ENCODE measurements at places on chromosomes 7 and 10. TPM values are rescaled to one million over a fixed set of nuclear protein-coding genes. Genes with fewer than 3 reads are reported as not detected.
A peak's percentile ranks its signal among the peaks of the same experiment; 100 is the strongest.

CALHM3 gene
- not detected for total RNA-seq

GRM8 gene
- total RNA-seq = 0.69 TPM

CFAP46 gene
- total RNA-seq = 0.99 TPM

HMX3 gene
- total RNA-seq = not detected

HSPA14 gene
- 8.2 TPM for total RNA-seq

KNDC1 gene
- 0.11 TPM for total RNA-seq

ANKRD61 gene
- total RNA-seq = not detected

UCN3 gene
- not detected for total RNA-seq

UCMA gene
- not detected for total RNA-seq

POLR2J2 gene
- 2.7 TPM for total RNA-seq

PTPRE gene
- 13.8 TPM for total RNA-seq

BTBD16 gene
- not detected for total RNA-seq

DNA sequence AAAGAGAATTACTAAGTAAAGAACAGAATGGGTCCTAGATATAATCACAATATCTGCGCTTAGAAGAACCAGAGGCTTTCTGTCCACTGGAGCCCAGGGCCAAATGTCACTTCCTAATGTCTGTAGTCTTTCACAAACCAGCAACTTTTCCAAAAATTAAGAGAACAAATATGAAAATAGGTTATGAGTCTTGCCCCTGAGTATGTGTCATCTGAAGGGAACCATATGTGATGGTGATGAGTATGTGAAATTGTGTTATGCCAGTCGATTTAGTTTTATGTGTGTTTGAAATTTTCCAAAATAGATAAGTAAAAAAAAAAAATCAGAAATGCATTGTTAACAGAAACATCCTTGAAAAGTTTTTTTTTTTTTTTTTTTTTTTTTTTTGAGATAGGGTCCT lies 15.4 kb upstream of the HTR5A start:
- no peak for DNase-seq

- no peak for DNase-seq
These were observed 23.0 kb downstream of the SFR1 start for GRCh38 chr10:104144931-104145330.

GRCh38 chr10:43060291-43060690 lies 16.6 kb upstream of the RET start:
- peak; percentile 57 for DNase-seq

- no peak for DNase-seq
These were observed 26.5 kb upstream of the AGBL3 start for GRCh38 chr7:134959810-134960209.

GRCh38 chr10:21260506-21261149 lies 264.9 kb downstream of the SKIDA1 start:
- no peak for DNase-seq

DNA sequence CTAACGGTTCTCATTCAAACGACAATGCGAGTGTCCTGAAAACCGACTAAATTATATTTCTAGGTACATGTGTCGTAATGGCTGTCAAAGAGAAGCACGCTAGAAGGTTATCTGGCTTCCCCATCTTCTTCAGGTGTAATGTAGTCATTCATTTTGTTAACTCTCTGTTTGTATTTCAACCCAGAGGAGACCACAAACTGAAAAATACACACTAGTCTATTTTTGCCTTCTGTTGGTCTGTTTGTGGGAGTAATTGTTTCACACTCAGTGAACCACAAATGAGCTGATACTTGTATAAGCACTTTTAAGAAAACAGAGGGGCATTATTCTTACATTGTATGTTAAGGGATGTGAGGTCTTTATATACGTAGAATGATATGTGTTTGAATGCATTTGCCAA lies 305.9 kb downstream of the GATA3 start:
- DNase-seq = no peak

DNA sequence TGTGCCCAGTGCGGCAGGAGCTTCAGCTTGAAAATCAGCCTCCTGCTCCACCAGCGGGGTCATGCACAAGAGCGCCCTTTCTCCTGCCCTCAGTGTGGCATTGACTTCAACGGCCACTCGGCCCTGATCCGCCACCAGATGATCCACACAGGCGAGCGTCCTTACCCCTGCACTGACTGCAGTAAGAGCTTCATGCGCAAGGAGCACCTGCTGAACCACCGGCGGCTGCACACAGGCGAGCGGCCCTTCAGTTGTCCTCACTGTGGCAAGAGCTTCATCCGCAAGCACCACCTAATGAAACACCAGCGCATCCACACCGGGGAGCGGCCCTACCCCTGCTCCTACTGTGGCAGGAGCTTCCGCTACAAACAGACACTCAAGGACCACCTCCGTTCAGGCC lies 16.1 kb upstream of the ZNF282 start:
- no peak for DNase-seq

DNA sequence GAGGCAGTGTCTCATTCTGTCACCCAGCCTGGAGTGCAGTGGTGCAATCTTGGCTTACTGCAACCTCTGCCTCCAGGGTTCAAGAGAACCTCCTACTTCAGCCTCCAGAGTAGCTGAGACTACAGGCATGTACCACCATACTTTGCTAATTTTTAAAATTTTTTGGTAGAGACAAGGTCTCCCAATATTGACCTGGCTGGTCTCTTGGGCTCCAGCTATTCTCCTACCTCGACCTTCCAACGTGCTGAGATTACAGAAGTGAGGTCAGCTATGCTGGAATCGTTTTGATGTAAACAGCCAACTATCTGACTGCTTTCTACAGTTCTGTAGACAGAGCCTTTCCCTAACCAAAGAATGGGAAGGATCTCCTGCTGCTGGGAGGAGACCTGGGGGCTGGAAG lies 375.8 kb downstream of the GATA3 start:
- DNase-seq = no peak

GRCh38 chr10:78657163-78657861 lies 411.5 kb upstream of the ZMIZ1 start:
- DNase-seq = peak; percentile 78

- no peak for DNase-seq
These were observed 39.6 kb downstream of the PFKP start for GRCh38 chr10:3106928-3107425.

DNA sequence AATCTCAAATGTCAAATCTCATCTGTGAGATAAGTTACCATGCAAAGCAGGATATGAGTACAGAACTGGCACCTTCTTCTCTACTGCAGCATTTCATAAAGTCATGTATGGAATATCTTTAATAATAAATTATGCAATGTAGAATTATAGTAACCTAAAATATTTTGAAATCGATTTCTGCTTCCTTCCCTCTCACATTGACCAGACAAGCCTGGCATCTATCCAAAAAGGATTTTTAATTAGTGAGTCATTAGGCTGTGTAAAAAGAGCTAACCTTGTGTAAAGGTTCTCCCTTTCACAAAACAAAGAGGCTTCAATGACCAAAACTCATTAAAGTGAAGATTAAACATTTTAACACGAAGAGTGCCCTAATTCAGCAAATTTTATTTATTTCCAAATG lies 48.8 kb upstream of the EXOC6 start:
- DNase-seq = no peak

- DNase-seq = no peak
These were observed 9.4 kb downstream of the ELFN1 start for GRCh38 chr7:1679326-1679965.

DNA sequence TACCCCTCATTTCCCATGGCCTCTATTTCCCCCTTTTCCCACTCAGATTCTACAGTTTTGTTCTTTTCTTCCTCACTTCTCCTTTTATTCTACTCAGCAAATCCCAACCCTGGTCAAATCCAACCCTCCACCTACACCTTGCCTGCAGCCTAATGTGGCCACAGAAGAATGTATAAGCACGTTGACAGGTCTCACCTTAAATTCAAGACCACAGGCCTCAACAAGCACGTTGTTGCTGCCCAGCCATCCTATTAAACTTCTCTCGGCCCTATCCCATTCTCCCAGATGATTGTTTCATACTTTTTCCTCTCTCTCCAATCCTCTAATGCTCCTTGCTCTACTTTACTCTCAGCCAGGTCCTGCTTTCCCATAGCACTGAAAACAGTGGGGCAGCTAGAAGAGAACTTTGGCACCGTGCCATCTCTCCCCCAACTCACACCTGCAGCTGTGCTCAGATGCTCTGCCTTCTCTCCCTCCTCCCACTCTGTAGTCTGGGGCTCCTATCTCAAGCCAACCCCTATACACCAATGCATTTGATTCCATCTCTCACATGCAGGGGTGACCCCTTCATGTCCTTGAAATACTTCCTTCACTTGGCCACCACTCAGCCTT lies 6.8 kb upstream of the EIF3A start:
- no peak for DNase-seq

GRCh38 chr7:4257146-4258111 lies 424.7 kb upstream of the FOXK1 start:
- DNase-seq = no peak

DNA sequence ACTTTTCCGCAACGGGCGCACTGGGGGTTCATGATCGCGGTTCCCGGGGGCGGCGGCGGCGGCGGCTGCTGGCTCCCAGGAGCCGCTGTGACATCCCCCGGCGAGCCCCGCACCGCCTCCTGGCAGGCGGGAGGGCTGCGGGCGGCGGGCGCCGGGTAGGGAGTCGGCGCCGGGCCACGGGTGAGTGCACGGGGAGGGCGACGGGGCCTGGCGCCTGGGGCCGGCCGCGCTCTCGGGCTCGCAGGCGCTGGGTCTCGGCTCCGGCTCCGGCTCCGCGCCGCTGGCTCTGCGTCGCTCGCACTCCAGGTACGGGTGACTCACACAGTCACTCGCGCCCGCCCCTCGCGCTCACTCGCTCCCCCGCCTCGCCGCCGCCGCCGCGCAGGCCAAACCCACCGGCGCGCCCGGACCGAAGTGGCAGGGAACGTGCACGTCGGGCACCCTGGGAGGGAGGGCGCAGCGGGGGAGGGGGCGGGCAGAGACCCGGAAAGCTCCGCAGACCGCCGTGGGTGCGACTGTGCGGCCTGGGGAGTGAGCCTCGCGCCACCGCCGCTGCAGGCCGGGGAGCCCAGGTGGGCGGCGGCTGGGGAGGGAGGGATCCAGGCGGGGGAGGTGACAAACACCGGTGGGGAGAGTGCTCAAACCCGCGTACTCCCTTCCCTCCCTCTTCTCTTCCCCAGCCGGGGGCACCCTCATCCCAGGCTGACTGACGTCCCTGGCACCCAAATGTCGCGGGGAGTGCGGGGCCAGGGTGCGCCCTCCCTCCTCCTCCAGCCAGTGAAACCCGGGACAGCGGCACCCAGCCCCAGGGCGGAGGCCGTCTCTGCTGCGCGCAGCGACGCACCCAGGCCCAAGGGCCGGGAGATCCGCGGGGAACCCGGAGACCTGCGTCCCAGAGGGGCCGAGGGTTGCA lies 276.9 kb upstream of the NEBL start:
- peak; percentile 47 for DNase-seq

DNA sequence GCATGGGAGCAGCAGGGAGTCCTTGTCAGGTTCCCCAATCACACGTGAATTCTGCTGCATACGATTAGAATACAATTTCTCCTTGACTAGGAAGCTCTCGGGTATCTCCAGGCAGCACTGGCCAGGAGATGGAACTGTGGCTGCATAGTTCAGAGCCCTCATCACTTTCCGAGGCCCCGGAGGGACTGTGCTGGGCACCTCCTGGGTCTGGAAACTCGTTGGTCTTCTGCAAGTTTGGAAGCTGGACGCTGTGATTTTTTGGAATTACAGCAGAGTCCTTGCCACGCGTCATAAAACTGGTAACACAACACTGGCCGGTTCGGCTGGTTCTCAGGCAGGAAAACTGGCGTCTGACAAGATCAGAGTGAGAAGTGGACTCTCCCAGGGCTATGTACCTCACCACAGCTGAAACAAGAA lies 216.1 kb downstream of the CCDC3 start:
- no peak for DNase-seq

- DNase-seq = no peak
These were observed 104.9 kb upstream of the LEP start for GRCh38 chr7:128136215-128136597.

DNA sequence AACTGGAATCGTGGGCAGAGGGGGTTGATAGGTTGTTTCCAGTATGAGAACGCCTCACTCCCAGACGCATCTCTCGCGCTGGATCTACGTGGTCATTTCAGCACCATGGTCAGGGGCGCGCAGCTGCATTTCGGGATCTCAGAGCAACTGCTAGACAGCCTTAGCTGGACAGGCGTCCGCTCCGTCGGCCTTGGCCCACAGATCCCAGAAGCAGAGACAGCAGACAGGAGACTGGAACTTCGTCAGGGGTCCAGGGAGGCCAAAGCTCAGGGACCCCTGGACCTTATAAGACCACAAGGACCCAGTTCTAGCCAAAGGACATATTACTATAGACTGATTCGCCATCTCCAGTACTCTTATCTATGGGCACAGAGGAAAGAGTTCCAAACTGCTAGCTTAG lies 5.3 kb downstream of the NEUROG3 start:
- peak; percentile 33 for DNase-seq

GRCh38 chr7:159070431-159071148 lies 74.1 kb downstream of the VIPR2 start:
- no peak for DNase-seq

GRCh38 chr10:61029411-61029810 lies 85.4 kb upstream of the RHOBTB1 start:
- DNase-seq = no peak

GRCh38 chr10:6498771-6499170 lies 81.3 kb downstream of the PRKCQ start:
- no peak for DNase-seq

- DNase-seq = no peak
These were observed 3.1 kb upstream of the STEAP4 start for GRCh38 chr7:88309819-88310218.

DNA sequence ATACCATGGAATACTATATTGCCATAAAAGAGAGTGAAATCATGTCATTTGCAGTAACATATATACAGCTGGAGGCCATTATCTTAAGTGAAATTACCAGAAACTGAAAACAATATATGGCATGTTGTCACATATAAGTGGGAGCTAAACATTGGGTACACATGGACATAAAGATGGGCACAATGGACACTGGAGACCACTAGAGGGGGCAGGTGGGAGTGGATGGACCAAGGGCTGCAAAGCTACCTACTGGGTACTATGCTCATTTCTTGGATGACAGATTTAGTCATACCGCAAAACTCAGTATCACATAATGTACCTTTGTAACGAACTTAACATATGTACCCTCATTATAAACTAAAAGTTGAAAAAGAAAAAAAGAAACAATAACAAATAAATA lies 1167.6 kb downstream of the NXPH1 start:
- no peak for DNase-seq

DNA sequence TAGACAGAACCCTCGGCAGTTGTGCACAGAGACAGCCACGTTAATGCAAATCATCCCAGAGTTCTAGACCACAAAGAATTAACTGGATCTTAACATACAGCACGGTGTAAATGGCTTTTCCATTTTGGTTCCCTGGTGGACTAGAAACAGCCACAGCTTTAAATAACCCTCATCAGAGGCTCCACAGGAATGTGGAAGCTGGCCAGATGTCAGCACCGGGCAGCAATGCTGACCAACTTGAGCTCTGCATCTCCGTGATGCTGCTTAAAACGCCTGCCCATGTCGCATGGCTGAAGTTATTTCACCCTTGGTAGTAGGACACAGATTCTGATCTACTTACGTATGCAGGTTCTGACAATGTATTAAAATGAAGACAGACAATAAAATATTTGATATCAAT lies 24.5 kb downstream of the RSU1 start:
- peak; percentile 69 for DNase-seq

DNA sequence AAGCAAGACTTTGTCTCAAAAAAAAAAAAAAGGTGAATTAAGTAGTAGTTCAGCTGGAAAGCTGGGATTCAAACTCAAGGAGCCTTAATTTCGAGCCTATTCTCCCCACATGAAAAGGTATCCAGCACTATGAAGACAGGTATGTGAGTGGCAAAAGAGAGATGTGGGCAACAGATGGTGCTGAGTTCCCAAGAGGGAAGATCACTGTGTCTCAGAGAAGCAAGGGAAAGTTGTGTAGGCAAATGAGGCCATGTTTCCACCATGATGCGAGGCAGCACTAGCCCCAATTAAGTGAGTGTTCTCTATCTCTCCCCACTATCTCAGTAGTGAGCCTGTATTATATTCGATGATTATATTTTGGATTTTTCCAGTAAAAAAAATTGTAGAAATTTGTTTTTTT lies 19.8 kb upstream of the ST7 start:
- no peak for DNase-seq

Measured in left ventricle myocardium inferior (tissue), 1 donor.